ENCODE measurements at places on chromosomes 1 and 21.

GRCh38 chr1:8040586-8040985 is 14.5 kb upstream of the ERRFI1 start:
- no peak for DNase-seq

DNA sequence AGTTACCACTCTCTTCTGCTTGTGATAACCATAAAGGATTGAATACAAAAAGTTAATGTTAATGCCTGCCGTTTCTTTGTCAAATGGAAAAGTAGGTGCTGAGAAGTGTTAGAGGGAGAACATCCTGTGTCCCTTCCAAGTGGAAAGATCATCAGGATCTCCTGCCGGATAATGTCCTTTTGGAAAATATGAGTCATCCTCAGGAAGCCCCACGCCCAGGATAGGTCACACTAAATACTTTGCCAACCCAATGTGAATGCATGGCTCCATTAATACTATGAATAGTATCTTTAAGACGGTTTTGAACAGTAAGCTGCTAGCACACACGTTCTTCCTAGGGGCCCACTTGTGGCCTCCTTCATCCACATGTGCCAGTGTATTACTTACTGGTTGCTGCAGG is 279.5 kb downstream of the ZNF326 start:
- DNase-seq = no peak

- no peak for DNase-seq
These were observed 126.1 kb downstream of the TRABD2B start for GRCh38 chr1:47870946-47871676.

DNA sequence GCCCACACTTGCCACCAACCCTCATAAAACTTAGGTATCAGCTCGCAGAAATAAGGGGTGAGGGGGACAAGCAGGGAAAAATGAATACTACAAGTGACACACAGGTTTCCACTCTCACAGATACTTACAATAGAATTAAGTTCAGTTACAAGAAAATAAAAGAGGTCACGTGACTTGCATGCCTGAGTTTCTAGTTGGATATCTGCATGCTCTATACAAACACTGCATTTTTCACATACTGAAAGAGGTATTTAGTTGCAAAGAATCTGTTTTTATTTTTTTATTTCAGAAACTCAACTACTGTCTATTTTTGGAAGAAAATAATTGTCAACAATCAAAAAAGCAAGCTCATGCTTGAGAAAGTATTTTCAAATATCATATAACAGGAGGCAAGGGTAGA is 43.5 kb downstream of the DPYD start:
- DNase-seq = no peak

- DNase-seq = no peak
These were observed 2.8 kb downstream of the SLC35D1 start for GRCh38 chr1:67051196-67051595.

DNA sequence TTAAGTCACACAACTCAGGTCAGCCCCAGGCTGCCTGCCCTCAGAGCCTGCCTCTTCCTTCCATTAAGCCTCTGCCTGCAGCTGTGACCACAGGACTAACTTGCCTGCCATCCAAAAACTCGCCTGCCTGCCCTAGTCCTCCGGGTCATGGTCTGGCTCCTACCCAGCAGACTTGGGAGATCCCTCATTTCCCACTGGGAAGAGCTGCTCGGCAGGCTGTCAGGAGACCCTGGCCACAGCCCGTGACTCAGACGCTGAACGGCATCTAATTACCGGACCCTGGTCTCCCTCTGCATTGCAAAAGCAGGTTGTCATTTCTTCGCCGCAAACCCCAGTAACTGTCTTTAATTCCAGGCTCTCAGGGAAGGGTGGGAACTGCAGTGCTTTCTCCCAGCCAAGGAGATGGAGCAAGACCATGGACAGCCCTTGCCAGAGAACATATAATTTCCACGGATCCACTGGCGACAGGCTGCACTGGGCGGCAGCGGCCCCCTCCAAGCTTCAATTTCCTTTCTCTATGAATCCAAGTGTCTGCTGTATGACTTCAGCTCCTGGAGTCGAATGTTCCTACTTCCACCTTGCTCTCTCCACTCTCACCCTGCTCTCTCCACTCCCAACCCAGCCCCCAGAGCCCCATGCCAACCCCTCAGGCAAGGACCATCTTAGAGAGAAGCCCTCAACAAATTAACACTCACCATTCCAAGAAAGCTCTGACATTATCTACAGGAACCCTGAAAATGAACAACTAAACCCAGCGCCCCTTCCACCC is 20.4 kb downstream of the OLFML2B start:
- DNase-seq = no peak

DNA sequence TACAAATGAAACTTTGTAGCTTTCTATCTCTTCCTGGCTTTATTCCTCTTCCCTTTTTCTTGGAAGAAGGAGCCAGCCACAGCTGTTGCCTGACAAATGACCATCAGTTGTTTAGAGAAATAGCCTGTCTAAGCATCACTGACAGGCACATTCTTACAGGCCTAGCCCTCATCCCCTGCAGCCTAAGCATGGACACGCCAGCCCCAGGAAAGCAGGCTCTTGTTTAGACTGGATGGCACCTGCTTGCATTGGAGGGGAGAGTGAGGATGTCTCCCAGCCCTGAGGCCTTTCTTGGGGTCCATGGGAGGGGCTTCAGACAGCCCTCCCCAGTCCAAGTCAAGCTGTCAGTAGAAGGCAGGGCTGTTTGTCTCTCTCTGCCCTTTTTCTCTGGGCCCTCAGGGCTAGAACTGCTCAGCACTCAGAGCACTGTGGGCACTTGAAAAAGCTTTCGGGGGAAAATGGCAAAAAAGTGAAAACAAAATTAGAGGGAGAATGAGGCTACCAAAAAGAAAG is 282.5 kb upstream of the PLXNA2 start:
- DNase-seq = no peak

DNA sequence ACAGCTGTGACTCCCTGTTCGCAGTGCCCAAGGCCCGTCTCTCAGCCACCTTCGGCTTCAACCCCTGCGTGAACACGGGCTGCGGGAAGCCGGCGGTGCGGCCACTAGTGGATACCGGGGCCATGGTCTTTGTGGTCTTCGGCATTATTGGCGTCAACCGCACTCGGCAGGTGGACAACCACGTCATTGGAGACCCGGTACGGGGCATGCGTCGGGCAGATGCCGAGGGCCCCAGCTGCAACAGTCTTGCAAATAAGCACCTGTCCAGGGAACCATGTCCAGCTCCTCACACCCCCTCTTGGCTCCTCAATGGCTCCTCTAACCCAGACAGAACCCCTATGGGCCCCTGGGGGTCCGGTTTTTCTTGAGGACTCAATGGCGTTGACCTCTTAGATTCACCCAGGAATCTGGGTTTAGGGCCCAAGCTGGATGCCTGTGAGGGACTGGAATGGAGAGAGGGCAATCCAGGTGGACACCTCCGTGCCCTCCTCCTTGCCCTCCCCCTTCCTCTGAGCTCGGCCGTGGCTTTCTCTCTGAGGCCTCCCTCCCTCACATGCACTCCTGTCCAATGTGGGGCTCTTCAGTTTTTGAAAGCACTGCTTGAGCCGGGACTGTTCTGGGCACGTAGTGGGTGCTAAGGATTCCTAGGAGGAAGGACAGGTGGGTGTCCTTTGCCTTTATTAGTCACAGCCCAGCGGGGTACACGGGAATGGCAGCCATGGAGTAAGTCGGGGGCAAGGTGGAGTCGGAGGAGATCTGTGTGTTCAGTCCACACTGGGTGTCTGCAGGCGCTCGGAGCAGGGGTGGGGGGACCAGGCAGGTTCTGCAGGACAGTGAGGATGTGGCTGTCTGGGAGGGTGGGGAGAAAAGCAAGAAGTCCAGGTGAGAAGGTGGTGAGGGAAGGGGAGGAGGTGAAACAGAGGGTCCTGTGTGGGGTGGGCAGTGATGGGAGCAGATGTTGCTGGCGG is 51.1 kb downstream of the DISP3 start:
- no peak for DNase-seq

GRCh38 chr1:60277269-60277668 is 203.7 kb upstream of the C1orf87 start:
- no peak for DNase-seq

DNA sequence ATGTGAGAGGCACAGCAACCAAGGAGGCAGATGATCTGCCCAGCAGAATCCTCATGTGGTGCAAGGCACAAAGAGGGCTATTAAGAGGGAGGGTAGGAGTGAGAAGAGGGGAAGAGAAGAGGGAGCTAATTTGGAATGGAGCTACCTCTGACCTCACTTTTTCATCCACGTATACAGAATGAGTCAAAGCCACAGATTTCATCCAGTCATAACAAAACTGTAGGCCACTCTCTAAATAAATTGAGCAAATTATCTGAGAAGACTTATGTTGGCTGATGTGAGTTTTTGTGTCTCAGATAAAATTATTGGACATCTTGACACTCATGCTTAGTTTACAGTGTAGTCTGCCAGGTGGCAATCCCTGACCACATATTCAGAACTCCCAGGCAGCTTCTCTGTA is 325.6 kb downstream of the TTLL7 start:
- no peak for DNase-seq

GRCh38 chr21:26185021-26185420 is 14.5 kb upstream of the APP start:
- DNase-seq = no peak

DNA sequence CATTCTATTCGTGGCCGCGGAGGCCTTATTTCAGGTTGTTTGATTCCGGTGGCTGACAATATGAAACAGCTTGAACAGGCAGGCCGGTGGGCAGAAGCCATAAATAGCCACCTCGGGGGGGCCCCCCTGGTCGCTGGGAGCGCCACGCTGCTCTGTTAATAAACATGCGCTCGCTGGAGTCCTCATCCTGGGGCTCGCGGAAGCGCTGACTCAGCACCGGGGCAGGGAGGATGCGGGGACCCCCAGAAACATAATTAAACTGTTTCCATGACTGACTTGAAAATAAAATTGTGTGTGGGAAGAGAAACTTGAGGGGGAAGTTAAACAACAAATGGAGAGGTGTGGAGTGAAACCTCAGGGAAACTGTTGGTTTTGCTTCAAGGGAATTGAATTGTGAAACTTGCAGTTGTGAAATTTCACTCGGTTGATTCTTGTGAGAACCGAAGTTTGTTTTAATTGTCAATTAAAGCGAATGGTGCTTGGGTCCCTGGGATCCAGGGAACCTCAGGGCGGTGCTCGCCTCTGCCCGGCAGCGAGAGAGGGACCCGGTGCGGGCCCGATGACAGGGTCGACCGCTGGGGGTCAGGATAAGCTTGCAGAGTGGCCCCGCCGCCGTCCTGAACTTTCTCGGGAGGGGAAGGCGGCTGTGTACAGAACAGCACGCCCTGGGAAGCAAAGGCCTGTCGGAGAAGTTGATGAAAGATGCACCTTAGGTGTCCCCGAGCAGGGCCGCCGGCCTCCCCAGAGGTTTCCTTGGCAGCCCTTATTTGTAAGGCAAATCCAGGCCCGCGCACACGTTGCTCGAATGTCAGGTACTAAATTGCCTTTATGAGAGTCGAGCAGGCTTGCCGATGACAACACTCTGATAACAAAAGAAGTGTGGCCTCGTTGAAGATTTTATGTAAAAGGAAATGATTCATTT is 176.9 kb upstream of the LMO4 start:
- peak; percentile 15 for DNase-seq

DNA sequence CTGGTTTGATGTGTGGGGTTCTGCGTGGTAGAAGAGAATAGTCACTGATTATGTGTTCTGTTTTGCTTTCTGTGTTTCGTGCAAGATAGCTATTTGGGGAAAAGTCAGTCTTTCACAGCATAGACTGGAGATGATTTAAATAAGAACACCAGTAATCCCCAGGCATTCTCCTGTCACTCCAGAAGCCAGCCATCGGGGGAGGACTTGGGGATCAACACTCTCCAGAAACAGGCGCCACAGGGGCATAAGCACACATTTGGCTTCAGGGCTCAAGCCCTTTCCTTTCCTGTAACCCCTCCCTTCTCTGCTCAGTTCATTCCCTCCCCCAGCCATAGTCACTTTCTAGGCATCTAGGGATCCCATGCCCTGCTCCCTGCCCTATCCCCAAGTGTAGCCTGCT is 97.3 kb upstream of the BEND5 start:
- DNase-seq = no peak

DNA sequence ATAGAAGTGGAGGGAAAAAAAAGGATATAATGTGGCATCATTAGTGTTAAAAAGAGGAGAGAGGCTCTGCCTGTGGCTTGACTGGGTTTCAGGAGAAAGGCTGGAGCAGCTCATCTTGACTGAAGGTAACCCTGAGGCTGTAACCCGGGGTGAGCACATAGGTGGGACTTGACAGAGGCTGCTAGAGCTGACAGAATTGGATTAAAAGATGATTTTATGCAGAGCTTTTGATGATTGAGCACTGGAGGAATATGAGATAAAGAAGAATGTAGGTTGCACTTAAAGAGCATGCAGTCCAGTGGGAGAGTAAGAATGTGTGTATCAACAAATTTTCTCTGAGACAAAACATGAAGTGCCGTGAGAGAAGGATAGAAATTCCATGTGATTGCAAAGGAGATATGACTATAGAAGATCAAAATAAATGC is 17.3 kb downstream of the LAMC1 start:
- DNase-seq = no peak

DNA sequence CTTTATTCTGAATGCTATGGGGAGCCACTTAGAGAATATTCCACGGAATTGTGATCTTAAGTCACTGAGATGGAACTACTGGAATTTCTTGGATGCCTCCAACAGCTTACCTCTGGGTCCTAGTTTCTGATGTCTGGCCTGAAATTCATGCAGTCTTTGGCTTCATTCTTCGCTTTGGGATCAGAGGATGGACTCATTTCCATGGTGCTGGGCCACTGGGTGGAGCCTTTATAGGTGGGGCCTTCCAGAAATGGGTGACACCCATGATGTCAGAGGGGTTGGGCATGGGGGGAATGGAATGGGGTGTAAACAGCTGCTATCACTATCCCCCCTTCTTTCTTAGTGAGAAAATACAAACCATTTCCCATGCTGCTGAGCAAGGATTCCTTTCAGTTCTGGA is 73.7 kb upstream of the FGGY start:
- DNase-seq = no peak

DNA sequence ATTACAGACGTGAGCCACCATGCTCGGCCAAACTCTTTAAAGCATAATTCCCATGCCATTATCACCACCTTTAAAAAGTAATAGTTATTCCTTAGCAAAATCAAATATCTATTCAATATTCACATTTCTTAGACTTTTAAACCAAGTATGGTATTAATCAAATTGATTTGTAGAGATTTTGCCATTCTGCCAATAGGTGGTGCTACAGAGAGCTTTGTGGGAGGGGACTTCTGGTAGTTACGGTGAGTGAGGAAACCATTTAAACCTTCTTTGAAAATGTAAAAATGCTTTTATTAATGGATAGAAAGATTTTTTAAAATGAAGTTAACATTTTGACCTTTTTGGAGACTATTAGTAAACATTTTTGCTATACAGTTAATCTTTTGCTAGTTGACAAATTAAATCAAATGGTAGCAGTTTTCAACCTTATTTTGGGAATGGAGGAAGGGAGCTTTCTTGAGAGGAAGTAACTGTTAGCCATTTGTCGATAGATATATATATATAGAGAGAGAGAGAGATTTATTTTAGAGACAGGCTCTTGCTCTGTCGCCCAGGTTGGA is 19.3 kb downstream of the IARS2 start:
- no peak for DNase-seq

All from stimulated activated CD8-positive, alpha-beta memory T cell treated with anti-CD3 and anti-CD28 coated beads, Interleukin-15, amount 100 ng/mL, for 4 hours (primary cell).